Hematopoietic multipotent progenitor cell treated with erythropoietin and hydrocortisone succinate and interleukin-3 and kit ligand, for 4 days (in vitro differentiated cells): ENCODE measurements at places on chromosomes 16 and 17.

DNA sequence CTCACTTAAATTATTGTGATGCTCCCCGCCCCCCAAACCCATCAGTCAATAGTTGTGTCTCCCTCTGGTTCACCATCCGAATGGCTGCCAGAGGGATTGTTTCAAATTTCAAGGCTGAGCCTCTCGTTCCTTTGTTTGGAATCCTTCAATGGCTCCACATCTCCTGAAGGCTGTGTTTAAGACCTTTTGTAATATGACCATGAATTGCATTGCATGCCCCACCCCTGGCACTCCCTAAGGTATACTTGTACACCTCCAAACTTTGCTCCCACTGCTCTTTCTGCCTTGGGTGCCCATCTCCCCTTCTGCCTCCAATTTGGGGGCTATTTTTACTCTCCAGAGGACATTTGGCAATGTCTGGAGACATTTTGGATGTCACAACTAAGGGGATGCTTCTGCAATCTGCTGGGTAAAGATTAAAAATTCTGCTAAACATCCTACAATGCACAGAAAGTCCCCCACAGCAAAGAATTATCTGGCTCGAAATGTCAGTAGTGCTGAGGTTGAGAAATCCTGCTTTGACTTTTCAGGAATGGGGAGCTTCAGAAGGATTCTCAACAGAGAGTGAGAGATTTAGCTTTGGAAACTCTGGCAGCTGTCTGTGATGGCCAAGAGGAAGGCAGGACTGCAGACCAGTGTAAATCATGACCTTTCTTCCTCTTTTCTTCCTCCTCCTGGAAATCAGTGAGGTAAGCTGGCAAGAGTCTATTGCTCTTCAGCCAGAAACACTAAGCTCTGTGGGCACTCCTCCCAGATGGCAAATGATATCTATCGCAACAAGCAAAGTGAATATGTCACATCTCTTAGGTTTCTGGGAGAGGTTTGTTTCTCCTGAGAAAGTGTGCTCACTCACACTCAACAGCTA is 8.7 kb upstream of the IL4R start:
- peak; percentile 45 for DNase-seq

DNA sequence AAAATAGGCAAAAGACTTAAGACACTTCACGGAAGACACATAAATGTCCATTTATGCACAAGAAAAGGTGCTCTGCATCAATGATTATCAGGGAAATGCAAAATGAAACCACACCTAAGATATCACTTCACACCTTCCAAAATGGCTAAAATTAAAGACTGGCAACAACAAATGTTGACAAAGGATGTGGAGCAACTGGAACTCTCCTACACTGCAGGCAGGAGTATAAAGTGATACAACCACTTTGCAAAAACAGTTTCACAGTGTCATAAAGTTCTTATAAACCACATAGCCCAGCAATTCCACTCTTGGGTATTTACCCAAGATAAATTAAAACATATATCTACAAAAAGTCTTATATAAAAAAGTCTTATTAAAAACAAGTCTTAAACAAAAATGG is 7.8 kb downstream of the BBS2 start:
- DNase-seq = no peak

- DNase-seq = peak; percentile 33
These were observed 80.0 kb upstream of the NKD1 start for GRCh38 chr16:50467943-50468748.

- peak; percentile 55 for DNase-seq
These were observed 76.2 kb upstream of the KSR1 start for GRCh38 chr17:27379888-27380533.

GRCh38 chr16:56324406-56324805 is 100.9 kb downstream of the AMFR start:
- DNase-seq = no peak

- peak; percentile 77 for DNase-seq
These were observed 28.3 kb downstream of the ZNF276 start for GRCh38 chr16:89749637-89750036.

DNA sequence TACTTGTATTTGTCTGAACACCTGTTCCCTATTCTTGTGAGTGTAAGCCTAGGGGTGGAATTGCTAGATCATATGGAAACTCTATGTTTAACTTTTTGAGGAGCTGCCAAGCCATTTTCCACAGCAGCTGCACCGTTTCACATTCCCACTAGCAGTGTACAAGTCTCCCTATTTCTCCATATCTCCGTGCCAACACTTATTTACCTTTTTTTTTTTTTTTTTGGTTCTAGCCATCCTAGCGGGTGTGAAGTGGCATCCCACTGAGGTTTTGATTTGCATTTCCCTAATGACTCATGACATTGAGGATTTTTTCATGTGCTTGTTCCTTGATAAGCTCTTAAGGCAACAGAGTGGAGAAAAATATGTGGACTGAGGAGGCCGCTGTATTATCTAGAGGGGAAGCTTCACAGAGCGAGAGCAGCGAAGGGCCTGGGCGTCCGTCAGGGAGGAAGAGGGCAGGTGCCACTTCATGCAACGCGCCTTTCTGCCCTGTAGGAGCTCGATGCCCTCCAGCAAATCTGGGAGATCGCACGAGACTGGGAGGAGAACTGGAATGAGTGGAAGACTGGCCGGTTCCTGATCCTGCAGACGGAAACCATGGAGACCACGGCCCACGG is 50.0 kb downstream of the DNAH2 start:
- DNase-seq = no peak

GRCh38 chr17:34113089-34113488 is 142.0 kb upstream of the CCL2 start:
- DNase-seq = no peak

DNA sequence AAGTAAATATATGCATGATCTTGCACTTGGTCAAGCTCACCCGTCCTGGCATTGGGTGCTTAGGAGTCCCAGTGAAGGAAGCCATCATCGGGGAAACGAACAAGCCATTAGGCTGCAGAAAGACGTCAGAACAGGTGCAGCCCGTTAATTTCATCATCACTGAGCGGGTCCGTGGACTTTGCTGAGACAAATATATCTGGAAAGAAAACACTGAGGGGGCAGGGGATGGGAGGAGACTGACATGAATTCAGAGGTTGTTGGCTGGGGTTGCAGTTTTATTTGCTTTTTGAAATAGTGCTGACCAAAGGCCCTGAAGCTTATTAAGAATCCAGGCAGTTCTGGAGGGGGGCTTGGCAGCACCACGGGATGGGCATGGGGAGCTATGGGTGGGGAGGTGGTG is 207.2 kb downstream of the ENGASE start:
- no peak for DNase-seq

- DNase-seq = no peak
These were observed 46.1 kb upstream of the NLRP1 start for GRCh38 chr17:5630434-5630833.

GRCh38 chr17:2092253-2092652 is 37.4 kb downstream of the HIC1 start:
- no peak for DNase-seq

DNA sequence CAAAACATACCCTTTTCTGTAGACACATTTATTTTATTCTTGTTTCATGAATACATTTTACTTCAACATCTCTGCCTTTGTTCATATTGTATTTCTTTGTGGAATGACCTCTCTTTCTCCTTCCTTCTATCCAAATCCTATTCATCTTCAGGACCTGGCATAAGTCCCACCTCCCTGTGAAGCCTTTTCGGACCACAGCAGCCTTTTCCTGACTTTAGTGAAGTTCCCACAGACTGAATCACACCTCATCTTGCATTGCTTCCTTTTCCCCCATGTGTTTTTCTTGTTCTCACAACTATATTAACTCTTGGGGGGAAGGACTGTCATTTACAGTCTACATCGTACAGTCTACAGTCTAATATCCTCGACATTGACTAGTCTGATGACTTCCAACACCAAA is 58.2 kb downstream of the MFSD11 start:
- DNase-seq = no peak

DNA sequence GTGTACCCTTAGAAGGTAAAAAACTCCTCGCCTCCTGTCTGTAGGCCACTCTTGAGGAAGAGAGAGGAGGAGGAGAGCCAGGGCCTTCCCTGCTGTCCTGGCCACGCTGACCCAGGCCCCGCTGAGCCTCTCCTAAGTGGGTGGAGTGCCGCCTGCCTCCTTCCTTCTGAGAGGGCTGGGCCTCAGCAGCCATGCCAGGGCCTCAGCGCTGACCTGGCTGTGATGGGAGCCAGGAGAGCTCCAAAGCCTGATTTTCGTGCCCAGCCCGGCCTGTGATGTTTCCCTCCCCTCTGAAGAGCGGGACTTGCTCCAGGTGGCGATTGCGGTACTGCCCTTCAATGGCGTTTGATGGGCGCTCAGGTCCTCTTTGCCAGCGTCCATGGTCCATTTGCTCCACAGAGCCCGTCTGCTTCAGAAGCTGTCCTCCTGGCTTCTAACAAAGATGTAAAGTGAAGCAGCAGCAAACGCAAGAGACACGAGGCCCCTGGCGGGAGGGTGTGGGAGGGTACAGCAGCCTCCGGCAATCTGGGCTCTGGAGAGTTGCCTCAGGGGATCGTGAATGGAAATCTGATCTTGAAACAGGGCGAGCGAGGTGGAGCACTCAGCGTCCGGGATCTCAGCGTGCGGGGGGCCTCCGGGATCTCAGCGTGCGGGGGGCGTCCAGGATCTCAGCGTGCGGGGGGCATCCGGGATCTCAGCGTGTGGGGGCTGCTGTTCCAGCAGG is 93.5 kb downstream of the NPIPB11 start:
- no peak for DNase-seq

DNA sequence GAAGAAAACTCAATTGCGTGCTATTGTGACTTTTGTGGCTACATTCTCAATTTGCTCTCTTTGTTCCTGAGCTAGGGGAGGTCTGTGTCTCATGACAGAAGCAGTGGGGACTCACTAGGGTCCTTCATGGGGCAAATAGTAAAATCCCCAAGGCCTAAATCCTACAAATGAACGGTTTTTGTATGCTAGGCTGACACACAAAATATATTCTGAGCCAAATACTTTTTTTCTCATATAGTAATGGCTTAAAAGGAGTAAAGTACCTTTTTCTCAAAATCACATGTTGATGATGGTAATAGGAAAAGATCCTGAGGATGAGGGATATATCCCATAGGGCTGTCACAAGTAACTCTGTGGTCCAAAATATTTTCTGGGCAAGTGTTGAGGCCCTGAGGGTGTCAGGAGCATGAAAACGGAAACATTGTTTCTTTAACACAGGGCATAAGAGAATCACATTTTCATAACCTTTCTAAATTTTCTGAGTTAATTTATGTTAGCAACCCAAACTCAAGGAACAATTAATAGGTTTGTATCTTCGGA is 77.5 kb upstream of the CNTNAP4 start:
- no peak for DNase-seq

DNA sequence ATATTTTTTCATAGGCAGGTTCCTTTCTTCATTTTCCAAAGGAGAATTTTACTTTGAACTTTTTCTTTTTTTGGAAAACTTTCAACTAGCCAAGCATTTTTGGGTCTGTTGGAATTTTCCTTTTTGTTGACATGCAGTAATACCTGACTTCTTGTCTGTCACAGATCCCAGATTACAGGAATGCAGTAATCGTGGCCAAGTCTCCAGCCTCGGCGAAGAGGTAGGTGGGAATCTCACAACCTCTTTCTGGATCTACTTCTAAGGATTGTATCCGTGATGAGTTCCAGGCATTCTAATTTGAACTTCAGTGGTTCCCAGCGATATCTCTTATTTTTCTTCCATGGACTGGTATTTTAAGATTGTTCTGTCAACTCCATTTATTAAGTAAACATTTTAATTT is 31.7 kb downstream of the PRPSAP2 start:
- DNase-seq = no peak

DNA sequence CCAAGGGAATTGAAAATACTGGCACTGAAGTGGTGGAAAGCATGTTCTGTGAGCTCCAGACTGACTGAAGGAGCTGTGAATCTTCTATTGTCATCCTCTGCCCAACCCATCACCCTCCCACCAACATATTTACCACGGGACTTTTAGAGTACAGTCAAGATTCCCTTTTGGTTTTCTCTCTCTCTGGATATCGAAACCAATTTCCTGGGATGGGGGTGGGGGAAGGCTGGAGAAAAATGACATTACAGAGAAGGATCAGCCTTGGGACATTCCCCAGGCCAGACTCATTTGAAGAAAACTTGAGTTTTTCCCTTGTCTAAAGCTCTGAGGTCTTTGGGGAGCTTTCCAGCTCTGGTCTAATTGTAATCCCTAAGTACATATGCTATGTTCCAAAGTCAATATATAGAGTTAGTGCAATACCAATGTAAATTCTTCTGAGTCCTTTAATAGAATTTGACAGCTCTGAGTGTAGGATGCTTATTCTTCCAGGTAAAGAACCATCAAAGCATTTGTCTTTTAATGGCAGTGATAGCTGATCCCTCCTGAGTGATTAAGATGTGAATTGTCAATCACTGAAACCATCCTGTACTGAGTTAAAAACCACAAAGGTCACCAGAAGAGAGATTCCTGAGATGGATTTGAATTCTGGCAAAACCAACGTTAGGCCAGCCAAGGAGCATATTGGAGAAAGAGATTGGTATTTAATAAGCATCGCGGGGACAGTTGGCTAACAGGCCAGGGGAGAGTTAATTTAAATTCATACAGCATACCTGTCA is 48.8 kb upstream of the CCL1 start:
- no peak for DNase-seq

GRCh38 chr17:10224582-10225195 is 26.3 kb upstream of the GAS7 start:
- peak; percentile 13 for DNase-seq

DNA sequence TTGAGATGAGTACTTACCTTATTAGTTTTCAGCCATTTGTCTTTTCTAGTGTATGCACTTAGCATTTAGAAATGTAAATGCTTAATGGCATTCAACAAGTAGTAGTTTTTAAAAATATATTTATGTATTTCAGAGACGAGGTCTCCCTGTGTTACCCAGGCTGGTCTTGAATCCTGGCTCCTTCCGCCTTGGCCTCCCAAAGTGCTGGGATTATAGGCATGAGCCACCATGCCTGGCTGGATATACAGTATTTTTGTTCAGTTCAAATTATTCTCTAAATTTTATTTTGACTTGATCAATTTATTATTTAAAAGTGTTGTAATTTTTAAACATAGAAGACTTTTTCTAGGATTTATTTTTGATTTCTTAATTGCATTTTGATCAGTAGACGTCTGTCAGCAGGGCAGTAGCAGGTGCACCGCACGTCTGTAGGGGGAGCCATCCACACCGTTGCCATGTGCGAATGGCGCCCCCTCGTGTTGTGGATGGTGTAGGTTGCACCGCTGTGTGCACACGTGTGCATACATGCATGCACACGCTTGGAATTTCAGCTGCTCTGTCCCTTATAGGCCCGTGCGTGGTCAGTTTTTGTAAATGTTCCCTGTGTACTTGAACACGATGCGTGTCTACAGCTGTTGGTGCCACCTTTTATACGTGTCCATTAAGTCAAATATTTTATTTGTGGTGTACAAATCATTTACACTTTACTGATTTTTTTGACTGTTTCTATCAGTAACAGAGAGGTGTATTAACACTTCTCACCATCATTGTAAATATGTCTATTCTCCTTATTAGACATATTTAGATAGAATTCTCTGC is 30.6 kb downstream of the RPTOR start:
- peak; percentile 96 for DNase-seq

DNA sequence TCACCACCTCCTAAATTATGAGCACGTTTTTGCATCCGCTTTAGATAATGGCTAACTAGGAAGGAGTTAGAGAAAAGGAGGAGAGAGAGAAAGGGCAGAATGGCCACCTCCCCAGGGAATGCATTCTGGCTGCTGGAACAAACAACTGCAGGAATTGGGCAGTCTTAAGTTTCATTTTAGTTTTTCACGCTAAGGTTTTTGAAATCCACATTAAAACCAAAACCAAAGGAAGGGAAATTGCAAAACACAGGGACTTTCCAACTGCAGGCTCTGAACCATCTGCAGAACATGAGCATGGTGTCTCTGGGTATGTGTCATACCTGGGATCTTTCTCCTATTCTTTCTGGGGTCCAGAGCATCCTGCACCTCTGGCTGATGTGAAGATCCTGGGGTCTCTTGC is 12.1 kb upstream of the CCL8 start:
- no peak for DNase-seq

- DNase-seq = no peak
These were observed 184.9 kb downstream of the PARN start for GRCh38 chr16:14444979-14445810.
